ENCODE measurements at places on chromosomes 13 and 19.

GRCh38 chr13:30580852-30581502 lies 36.7 kb upstream of the USPL1 start:
- DNase-seq, result no peak

DNA sequence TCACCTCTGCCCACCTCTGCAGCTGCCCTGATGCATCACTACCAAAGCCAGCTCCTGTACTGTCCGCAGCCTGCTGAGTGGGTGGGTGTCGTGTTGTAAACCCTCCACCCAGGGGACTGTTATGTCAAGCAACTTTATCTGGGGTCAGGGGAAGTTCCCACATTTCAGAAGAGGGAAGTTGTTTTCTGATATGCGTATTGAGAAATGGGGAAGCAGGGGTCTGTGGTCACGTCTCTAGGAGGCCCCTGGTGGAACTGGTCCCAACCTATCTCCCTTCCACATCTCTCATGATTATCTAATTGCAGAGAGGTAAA lies 31.2 kb downstream of the CLEC17A start:
- no peak for DNase-seq

DNA sequence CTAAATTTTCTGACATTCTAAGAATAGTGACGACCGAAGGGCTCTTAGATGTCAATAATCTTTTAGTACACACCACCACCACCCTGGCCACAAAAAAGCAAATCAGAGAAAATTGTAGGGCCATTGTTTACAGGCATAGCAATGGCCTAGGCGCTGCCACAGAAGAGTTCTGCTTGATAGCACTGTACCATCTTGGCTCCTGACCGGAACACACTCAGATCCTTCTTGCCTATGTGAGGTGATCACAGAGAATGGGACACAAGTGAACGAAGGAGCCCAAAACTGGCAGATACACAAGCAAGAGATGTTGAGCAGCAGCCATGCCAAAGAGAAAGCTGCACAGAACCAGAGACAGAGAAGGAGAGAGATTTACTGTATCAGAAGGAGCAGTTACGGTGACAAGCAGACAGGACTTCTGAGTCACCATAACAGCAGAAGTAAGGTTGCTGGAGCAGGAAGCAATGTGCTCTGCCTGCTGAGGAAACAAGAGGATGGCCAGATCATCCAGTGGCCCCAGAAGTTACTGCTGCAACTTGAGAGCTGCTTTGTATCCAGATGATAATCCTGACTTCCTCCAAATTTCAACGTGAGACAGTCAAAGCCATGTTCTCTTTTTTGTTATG lies 105.2 kb downstream of the SLITRK6 start:
- no peak for DNase-seq

GRCh38 chr13:96768524-96768923 lies 225.8 kb downstream of the OXGR1 start:
- DNase-seq, result no peak

GRCh38 chr13:38735665-38736440 lies 49.0 kb downstream of the FREM2 start:
- no peak for DNase-seq

- no peak for DNase-seq
Measured at GRCh38 chr19:6736917-6737283, 480 bp downstream of the GPR108 start.

DNA sequence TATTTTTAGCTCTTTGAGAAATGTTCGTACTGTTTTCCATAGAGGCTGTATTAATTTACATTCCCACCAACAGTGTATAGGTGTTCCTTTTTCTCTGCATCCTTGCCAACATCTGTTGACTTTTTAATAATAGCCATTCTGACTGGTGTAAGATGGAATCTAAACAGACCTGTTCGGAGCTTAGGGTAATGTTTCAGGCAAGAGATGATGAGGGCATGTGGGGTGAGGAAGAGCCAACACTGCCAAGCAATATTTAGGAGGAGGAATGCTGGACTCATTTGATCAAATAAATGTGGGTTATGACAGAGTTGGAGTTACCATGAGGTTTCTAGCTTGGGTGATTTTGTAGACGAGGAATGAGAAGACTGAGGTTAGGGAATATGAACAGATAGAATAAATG lies 382.9 kb downstream of the KLF12 start:
- no peak for DNase-seq

DNA sequence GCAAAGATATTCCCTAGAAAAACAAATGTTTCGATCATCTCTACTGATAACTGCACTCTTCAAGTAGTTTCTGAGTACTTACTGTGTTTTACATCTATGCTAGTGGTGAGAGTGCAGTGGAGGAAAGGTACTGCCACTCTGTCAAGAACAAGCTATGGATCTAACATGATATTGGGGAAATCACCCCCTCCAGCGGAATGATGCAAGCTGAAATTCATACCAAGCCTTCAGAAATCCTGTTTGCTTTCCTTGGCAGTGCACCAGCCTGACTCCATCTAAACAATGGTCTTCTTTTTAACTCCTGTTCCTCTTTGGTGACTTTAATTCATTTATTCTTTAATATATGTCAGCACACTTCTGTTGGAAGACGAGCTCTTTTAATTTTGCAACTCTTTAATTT lies 238.0 kb downstream of the PCDH9 start:
- DNase-seq, result no peak

GRCh38 chr19:50340331-50340730 lies 11.2 kb upstream of the KCNC3 start:
- no peak for DNase-seq

GRCh38 chr19:47430041-47430802 lies 10.9 kb upstream of the MEIS3 start:
- DNase-seq, result no peak

- no peak for DNase-seq
Measured at GRCh38 chr19:5282901-5283300, 57.7 kb downstream of the PTPRS start.

- DNase-seq, result peak; percentile 68
Measured at GRCh38 chr19:41993612-41994483, at the start of gene ATP1A3. Gene ATP1A3 (minus strand): TSS chr19:41994230. CDS start chr19:41994076, 154 bp downstream.

GRCh38 chr19:38284422-38284821 lies 19.6 kb upstream of the C19orf33 start:
- DNase-seq, result no peak

DNA sequence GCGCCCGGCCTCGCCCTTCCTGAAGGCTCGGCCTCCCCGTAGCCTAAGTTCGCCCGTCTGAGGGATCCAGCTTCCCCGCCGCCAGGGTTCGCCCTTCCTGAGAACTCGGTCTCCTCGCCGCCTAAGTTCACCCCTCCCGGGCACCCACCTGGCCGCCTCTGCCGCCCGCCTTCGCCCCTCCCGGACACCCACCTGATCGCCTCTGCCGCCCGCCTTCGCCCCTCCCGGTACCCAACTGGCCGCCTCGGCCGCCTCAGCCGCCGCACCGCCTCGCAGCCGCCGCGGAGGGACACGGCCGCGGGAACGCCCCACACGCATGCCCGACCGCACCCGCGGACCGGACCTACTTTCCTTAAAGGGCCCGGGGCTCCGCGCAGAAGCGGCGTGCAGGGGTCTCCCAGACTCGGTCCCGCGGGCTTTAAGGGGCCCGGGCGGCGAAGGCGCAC lies at the start of gene MOB3A:
Gene MOB3A (minus strand): TSS at position 293 of the 446 bp plus-strand sequence. CDS start 17,766 bp downstream, outside the sequence.
- peak; percentile 85 for DNase-seq

DNA sequence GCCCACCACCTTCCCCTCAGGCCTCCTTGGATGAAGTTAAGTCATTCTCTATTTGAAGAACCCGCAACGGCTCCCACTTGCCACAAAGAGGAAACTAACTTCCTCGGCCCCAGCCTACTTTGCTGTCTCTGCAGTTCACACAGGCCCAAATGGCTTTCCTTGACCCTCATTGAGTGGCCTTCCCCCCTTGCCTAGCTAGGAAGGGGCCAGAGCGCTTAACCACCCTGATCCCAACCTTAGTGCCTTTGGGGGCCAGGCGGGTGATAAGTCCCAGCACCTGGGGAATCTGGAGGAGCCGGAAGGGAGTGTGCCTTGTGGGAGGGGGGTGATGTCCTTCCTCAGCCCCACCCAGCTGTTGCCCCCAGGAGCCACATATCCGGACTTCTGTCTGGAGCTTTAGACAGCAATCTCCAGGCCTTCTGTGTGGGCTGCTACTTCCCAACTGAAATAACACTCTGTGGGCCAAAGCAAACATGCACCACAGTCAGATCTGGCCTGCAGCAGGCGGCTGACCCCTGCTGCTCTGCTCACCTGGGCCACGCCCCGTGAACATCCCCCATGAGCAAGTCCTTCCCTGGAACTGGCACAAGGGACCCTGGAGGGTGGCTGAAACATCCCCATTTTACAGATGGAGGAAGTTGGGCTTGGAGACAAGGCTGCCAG lies 10.5 kb downstream of the NECTIN2 start:
- no peak for DNase-seq

DNA sequence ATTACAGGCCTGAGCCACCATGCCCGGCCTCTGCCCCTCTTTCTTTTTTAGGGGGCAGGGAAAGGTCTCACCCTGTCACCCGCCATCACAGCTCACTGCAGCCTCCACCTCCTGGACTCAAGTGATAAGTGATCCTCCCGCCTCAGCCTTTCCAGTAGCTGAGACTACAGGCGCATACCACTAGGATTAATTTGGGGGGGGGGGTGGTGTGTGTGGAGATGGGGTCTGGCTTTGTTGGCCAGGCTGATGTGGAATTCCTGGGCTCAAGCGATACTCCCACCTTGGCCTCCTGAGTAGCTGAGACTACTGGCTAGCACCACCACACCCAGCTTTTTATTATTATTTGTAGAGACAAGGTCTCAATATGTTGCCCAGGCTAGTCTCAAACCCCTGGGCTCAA lies 4.2 kb downstream of the APOE start:
- DNase-seq, result no peak

- no peak for DNase-seq
Measured at GRCh38 chr13:111515635-111516034, 195.2 kb downstream of the TEX29 start.

- DNase-seq, result no peak
Measured at GRCh38 chr13:77476456-77476855, 59.0 kb upstream of the SCEL start.

DNA sequence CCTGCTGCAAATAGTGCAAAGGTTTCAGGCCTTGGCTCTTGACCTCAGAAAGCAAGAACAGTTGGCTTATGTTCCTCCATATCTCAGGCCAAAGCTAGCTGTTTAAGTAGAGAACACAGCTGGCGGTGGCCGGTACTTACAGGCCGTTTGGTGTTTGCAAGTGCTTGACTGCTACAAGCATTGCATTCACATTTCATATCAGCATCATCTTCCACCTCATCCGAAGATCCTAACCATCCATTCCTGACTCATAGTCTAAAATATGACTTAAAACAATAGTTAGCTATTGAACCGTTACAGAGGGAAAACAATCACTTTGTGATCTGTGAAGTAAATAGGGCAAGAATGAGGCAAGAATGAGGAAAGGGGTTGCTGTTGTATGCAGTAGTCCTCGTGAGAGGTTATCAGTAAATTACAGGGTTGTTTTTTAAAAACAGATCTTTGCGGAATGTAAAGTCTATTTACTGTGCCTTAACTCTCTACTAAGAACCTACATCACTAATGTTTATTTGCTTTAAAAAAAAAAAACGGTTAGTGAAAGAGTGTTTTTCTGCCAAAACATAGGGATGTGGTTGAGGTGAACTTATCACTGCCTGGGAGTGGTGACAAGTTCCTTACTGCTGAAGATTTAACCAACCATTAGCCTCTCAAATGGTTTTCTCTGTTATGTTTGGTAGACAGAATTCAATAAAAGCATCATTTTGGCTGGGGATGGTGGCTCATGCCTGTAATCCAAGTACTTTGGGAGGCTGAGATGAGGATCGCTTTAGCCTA lies 21.6 kb upstream of the WDR88 start:
- no peak for DNase-seq

DNA sequence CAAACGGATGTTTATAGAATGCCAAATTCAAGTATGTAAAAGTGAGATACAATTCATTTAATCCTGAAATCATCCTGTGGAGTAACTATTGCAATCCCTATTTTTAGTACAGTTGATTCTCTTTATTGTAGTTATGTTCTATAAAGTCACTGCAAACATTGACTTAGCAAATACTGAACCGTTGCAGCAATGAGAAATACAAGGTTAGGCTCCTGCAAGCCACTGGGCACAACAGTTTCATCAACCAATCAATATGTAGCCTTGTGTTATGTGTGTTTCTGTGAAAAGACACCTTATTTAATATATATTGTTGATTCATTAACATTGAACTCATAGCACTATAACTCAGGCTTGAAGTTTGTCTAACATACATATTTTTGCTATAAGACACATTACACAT lies 174.4 kb downstream of the DCT start:
- no peak for DNase-seq

- DNase-seq, result no peak
Measured at GRCh38 chr13:70723732-70724131, 615.5 kb upstream of the KLHL1 start.

- DNase-seq, result no peak
Measured at GRCh38 chr13:41241626-41242025, 21.8 kb downstream of the MTRF1 start.

- DNase-seq, result no peak
Measured at GRCh38 chr13:26423629-26424028, 133.9 kb upstream of the WASF3 start.

GRCh38 chr13:36880961-36881360 lies 39.1 kb downstream of the SMAD9 start:
- DNase-seq, result no peak

DNA sequence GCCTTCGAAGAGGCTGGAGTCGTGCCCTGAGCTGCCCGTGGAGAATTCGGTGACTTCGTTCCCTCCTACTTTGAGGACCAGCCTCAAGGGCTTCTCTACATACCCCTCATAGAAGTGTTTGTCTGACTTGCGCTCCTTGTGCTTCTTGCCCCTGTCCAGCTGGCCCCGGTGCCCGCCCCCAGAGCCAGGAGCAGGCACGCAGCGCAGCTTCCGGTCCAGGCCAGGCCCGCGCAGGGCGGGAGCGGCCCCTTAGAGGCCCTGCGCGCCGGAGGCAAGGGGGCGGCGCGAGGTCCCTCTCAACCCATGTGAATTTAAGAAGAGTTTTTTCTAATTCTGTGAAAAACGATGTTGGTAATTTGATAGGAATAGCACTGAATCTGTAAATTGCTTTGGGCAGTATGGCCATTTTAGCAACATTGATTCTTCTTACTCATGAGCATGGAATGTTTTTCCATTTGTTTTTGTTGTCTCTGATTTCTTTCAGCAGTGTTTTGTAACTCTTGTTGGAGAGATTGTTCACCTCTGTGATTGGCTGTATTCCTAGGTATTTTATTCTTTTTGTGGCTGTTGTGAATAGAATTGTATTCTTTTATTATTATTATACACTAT lies 46.9 kb upstream of the SOX21 start:
- DNase-seq, result no peak

DNA sequence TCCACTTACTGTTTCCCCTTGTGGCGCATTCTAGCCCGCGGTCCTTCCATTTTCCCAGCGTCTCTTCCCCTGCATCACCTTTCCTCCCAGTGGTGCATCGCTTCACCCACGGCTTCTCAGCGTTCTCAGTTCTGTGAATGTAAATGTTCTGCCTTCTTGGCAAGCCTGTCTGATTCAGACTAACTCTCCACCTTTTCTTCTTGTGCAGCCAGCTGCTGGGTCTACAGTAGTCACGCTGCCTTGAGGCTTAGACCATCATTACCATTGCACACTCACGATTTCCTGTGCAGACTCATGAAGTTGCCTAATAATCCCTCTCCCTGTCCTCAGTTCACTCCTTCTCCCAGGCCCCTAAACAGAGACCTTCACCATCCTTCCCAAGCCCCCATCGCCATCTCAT lies 75.0 kb downstream of the DHRS12 start:
- DNase-seq, result no peak

- DNase-seq, result no peak
Measured at GRCh38 chr13:94602467-94602866, 810 bp downstream of the GPR180 start.
